ENCODE measurements at places on chromosomes 5 and 9. TPM values are rescaled to one million over a fixed set of nuclear protein-coding genes. Genes with fewer than 3 reads are reported as not detected.

Gene OCLN
- 7.9 TPM for total RNA-seq

Gene PCDHB3
- total RNA-seq = 5.7 TPM

Gene LECT2
- total RNA-seq = not detected

Gene ACOT12
- total RNA-seq = not detected

DNA sequence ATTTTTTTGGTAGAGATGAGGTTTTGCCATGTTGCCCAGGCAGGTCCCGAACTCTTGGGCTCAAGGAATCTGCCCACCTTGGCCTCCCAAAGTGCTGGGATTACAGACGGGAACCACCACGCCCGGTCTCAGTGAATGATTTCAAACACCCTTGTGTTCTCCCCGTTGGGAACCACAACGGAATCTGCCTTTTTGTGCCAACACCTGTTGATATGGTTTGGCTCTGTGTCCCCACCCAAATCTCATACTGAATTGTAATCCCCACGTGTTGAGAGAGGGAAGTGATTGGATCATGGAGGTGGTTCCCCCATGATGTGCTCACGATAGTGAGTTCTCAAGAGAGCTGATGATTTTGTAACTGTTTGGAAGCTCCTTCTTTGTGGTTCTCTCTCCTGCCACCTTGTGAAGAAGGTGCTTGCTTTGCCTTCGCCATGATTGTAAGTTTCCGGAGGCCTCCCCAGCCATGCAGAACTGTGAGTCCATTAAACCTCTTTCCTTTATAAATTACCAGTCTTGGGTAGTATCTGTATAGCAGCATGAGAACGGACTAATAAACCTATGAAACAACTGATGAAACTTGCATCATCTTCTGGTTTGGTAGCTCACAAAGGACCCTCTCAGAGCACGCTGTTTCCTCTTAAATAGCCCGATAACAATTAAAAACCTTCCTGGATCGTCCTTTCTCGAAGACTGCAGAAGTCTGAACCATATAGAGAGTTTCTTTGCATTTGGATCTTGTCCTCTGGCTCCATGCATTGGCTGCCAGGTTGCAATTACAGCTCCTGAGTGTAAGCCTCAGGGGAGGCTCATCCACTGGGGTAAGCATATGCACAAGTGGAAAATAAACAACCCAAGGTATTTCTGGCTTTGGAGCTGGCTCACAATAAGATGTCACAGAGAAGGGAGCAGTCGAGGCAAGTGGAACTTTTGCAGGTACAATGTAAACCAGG lies 91.5 kb downstream of the SPRY4 start:
- no peak for DNase-seq
- H3K4me1 ChIP-seq = peaks cover 48% of the 10 kb centered on the region
- H3K27ac ChIP-seq = no peak overlapping the region
- H3K36me3 ChIP-seq = no peaks in the 10 kb centered on the region

DNA sequence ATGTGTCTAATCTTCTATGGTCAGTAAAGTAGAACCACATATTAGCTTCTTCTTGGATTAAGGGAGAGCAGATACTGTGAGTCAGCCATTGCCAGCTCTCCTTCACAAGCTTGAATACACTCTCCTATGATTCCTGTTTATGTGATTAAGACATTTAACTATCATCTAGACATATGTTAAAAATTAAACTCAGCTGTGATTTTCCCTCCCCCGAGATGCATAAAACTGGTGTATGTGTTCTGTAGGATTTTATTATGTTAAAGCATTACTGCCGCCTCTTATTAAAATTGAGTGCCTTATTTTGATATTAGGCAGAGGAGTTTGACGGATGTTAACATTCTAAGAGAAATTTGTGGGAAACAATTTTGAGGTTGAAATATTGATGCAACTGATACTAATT lies 114.6 kb downstream of the ACTBL2 start:
- no peak overlapping the region for H3K27ac ChIP-seq
- no peak for DNase-seq
- H3K27me3 ChIP-seq = no peaks in the 10 kb centered on the region
- no peaks in the 10 kb centered on the region for H3K36me3 ChIP-seq
- H3K4me3 ChIP-seq = no peak overlapping the region

GRCh38 chr5:16784843-16785791 lies 151.0 kb downstream of the MYO10 start:
- no peak overlapping the region for H3K4me3 ChIP-seq
- no peak overlapping the region for H3K27ac ChIP-seq
- no peaks in the 10 kb centered on the region for H3K27me3 ChIP-seq
- DNase-seq = no peak
- peaks cover 20% of the 10 kb centered on the region for H3K36me3 ChIP-seq

- no peak overlapping the region for H3K4me3 ChIP-seq
- no peak for DNase-seq
- no peaks in the 10 kb centered on the region for H3K36me3 ChIP-seq
Measured at GRCh38 chr5:60349891-60350415, 350.0 kb downstream of the DEPDC1B start.

DNA sequence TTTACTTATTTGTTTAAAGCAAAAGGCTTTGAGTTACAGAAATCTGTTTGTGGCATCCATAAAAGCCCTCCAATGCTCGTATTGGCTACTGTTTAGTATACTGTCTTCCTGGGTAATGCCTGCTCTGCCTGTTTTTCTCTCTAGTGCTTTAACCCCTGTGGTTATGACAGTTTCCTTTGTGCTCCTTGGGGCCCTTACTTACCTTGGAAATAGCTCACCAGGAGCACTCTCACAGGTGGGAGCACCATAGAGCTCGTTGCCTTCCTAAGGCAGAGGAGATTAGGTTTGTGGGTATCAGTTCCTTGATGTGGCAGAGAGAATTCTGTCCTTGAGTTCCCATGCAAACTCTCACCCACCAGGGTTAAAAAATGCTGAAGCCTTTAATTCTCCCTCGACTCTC lies 242.8 kb downstream of the CDH18 start:
- H3K27me3 ChIP-seq = no peaks in the 10 kb centered on the region
- DNase-seq = no peak
- no peak overlapping the region for H3K4me3 ChIP-seq
- no peaks in the 10 kb centered on the region for H3K36me3 ChIP-seq
- no peak overlapping the region for H3K27ac ChIP-seq
- H3K4me1 ChIP-seq = no peaks in the 10 kb centered on the region

DNA sequence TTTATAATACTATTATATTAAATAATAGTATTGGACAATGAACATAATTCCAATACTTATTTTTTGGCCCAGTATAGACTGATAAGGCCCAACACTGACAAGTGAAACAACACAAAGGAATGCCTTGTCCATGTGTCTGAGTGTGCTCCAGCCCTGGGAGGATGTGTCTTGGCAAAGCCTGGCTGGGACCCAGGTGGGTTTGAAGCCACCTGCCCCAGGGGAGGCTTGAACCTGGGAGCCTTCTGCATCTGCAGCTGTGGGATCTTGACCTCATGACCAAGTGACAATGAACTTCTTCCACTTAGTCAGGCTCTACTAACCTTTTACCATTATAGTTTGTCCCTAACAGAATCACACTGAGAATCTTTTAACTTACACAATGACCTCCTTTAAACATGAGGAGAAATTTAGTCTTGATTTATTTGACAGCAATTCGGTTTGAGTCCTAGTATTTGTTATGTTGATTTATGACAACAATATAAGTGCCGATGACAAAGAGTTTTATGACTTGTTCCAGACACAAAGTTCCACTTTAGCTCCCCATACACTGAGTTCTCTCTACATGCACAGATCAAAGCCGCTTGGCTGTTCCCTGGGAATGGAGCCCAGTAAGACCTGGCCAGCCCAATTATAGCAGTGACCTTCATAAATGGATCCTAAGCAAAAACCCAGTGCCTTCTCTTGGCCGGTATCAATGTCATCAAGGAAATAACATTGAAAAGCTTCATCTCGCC lies 294.5 kb downstream of the CTNND2 start:
- no peak overlapping the region for H3K4me3 ChIP-seq
- H3K27ac ChIP-seq = no peak overlapping the region
- no peaks in the 10 kb centered on the region for H3K27me3 ChIP-seq
- H3K4me1 ChIP-seq = no peaks in the 10 kb centered on the region

DNA sequence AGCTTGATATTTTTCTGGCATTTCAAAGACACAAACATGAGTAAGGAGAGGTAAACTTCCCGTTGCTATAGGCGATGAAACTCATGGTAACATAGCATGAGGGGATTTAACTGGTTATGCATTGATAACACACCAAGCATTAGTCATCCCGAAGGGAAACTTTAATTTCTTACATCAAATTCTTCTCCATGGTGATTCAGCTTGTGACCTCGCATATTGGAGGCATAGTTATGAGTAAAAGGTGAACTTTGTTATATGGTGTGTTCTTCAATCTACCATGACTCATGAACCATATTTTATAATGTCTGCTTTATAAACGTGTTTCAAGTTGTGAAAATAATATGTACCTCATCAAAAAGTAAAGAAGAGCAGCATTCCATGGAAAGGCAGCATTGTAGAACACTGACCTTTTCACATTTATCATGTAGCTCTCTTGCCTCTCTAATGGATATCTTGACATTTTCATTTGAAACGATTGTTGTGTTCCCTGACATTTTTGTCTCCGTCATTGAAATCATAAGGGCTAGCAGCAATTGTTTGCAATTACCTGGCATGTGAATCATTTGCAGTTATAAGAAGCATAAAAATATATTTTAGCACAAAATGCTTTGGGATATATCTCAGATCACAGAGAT lies 491.8 kb downstream of the ANXA1 start:
- H3K36me3 ChIP-seq = no peaks in the 10 kb centered on the region
- no peak overlapping the region for H3K27ac ChIP-seq
- H3K27me3 ChIP-seq = no peaks in the 10 kb centered on the region
- no peak for DNase-seq
- no peak overlapping the region for H3K4me3 ChIP-seq

DNA sequence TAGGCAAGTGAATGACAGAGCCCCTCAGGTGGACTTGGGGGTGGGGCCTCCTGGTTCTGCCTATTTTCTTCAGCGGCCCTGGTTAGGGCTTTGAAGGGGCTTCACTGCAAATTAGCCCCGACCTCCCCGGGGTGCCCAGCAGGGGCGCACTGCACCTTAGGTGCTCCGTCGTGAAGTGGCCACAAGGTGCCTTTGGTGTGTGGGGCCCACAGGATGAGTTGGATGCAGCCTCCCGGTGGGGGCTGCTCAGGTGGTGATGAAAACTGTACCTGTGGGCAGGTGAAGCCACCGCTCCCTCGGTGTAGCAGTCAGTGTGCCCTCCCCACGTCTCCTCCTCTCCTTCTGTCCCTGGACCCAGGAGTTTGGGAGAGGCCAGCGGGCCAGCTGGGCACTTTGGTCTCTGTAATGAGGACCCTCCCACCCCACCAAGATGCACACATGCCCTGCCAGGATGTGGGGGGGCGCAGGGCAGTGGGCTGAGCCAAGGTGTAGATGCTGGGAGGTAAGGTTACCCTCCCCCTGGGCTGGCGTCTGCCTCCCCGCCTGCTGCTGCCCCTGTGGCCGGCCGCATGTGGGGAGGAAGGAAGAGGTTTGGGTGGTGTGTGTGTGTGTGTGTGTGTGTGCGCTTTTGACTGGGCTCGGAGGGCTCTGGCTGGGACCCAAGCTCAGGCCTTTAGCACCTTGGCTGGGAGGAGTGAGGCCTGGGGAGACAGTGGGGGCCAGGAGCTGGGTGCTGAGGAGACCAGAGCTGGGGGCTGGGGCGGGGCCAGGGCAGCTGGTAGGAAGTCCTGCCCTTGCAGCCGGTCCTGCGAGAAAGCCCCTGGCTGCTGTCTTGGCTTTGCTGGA lies 55.6 kb downstream of the RXRA start:
- H3K27ac ChIP-seq = no peak overlapping the region
- no peaks in the 10 kb centered on the region for H3K27me3 ChIP-seq
- H3K4me3 ChIP-seq = no peak overlapping the region

- peak overlapping the region; percentile 99 for H3K4me3 ChIP-seq
- peaks cover 34% of the 10 kb centered on the region for H3K4me1 ChIP-seq
Measured at GRCh38 chr5:116573279-116573701, 1.3 kb downstream of the SEMA6A start.

- no peak for DNase-seq
- H3K4me1 ChIP-seq = no peaks in the 10 kb centered on the region
- H3K27ac ChIP-seq = no peak overlapping the region
- peaks cover 3% of the 10 kb centered on the region for H3K36me3 ChIP-seq
- no peak overlapping the region for H3K4me3 ChIP-seq
- no peaks in the 10 kb centered on the region for H3K27me3 ChIP-seq
Measured at GRCh38 chr5:39519566-39520231, 94.9 kb upstream of the DAB2 start.

DNA sequence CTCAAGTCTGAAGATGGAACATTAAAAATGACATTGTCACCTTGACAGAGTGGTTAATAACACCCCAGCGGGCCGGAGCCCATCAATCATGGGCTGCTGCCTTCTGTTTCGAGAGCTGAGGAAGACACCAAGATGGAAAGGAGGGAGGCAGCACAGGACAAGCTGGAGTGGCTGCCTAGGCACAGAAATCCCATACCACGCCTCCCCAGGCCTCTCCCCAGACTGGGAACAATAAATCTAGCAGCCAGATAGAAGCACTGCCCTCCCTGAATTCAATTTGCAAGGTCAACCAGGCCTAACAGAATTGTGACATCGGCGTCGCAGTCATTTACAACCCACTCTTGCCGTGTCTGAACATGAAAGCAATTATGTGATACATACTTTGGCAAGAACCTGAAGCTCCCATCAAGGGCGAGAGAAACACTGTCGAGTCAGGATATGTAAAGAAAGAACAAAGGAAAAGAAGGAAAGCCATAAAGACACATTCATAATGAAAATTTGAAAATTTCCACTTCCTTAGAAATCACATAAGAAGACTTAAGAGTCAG lies 35.4 kb upstream of the ZNF354A start:
- H3K27me3 ChIP-seq = no peaks in the 10 kb centered on the region
- peaks cover 2% of the 10 kb centered on the region for H3K36me3 ChIP-seq
- DNase-seq = no peak
- H3K4me3 ChIP-seq = no peak overlapping the region

DNA sequence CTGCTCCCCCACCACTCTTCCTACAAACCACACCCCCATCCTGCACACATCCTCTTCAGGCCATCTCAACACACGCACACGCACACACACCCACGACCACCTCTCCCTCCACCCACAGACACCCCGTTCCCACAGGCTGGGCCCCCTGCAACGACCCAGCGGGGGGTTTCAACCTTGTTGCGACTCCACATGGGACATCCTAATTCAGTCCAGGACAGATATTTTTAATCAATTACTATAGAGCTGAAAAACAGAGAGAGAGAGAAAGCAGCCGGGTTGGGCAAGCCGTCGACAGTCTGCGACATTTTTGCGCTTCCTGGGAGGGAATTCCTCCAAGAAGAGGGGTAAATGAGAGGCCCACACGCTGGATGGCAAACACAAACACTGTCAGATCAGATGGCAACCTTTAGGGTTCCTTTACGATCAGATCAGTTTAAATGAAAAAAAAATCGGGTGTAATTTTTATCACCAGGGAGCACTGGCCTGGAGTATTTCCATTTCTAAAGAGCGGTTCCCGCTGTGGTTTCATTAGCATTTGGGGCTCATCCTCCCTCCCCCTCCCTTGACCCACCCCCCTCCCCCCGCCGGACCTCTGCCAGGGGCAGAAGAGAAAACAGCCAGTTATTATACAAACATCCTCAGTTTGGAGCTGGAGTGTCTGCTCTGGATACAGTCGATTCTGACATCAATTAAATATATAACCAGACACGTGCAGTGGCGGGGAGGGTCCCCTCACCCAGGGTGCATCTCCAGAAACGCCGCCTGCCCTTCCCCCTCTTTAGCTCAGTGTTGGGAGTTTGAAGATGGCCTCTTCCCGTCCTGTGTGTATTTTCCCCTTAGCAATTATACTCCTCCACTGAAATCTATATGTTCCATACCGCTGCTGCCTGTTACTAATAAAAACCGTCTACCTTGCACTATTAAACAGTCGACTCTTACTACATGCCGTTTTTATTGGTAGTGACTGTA lies 2.3 kb upstream of the IRX2 start:
- peaks cover 58% of the 10 kb centered on the region for H3K4me1 ChIP-seq
- H3K36me3 ChIP-seq = peaks cover 9% of the 10 kb centered on the region
- H3K27me3 ChIP-seq = peaks cover 68% of the 10 kb centered on the region
- H3K27ac ChIP-seq = no peak overlapping the region
